ENCODE measurements at places on chromosomes 5 and 9.
A peak's percentile ranks its signal among the peaks of the same experiment; 100 is the strongest.

GRCh38 chr5:121462441-121462840 is 389.2 kb upstream of the FTMT start:
- DNase-seq = peak; percentile 19

GRCh38 chr5:1288439-1289335 is 6.2 kb downstream of the TERT start:
- no peak for DNase-seq

- no peak for DNase-seq
Observed at GRCh38 chr5:110687485-110687884, 39.0 kb downstream of the TMEM232 start.

- no peak for DNase-seq
Observed at GRCh38 chr5:83396662-83397061, 74.9 kb upstream of the VCAN start.

- no peak for DNase-seq
Observed at GRCh38 chr5:174527916-174528540, 196.4 kb upstream of the MSX2 start.

DNA sequence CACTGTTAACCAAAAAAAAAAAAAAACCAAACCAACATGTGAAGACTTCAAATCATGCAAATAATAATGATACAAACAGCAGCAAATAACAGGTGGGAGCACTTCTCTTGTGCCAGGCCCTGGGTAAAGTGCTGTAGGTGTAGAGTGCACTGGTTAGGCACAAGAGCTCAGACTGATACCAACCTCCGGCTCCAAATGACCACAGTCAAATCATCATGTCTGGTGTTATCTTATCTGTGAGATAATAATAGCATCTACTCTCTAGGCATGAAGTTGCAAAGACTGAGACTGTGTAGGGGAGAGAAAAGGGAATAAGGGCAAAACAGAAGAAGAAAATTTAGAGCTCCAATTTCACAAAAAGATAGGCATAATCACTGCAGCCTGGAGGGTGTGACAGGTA is 159.5 kb downstream of the ARL15 start:
- DNase-seq = no peak

- DNase-seq = no peak
Observed at GRCh38 chr5:31049461-31049860, 144.0 kb upstream of the CDH6 start.

DNA sequence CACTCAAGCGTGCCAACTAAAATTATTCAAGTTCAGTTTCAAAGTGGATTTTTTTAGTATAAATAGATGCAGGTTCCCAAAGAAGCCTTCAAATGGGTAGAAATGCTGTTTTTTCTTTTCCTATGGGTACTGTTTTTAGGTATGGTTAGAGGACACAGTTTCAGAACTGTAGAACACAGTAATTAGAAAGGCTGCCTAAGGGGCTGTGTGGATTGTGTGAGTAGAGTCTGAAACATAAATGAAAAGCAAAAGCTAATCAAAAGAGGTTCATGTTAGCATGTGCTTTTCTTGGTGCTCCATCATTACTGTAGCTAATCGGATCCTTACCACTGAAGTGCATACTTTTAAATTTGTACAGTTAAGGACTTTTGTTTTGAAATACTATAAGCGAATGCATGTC is 85.3 kb downstream of the ZSWIM6 start:
- DNase-seq = no peak

- DNase-seq = no peak
Observed at GRCh38 chr5:73306741-73307275, 133.8 kb downstream of the TMEM174 start.

- DNase-seq = no peak
Observed at GRCh38 chr5:26023361-26023760, 1015.0 kb downstream of the CDH9 start.

GRCh38 chr9:121638399-121638798 is 13.0 kb upstream of the DAB2IP start:
- no peak for DNase-seq

- DNase-seq = no peak
Observed at GRCh38 chr9:129458663-129459546, 162.0 kb downstream of the C9orf50 start.

DNA sequence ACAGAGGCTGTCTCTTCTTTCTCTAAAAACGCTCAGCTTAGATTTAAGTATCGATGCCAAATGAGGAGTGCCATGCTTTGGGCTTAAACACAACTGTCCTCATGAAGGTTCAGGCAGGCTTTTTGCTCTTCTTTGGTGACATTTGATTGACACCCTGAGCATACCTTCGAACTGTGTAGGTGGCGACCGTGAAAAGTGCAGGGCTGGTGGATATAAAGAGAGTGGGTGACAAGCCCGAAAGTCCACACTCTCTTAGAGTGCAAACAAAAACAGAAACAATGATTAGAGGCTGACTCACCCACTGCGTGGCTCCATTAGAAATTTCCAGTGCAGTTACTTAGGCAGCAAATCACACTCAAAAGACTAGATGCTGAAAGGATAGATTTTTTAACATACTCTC is 141.7 kb downstream of the SYK start:
- DNase-seq = no peak

DNA sequence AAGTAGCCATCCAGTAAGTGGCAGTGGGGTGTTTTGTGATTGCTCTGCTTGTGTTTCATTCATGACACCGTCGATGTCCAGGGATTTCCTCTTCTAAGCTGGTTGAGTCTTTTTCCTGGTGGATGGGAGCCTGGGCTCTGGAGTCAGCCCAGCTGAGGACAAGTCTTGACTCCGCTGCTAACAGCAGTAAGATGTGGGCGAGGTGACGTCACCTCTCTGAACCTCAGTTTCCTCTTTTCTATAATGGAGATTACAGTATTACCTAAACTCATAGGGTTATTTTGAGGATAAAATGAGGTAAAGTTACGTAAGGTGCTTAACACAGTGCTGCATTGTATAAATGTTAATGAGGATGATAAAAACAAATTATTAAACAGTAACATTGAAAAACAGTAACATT is 21.3 kb downstream of the FGF1 start:
- DNase-seq = no peak
